ENCODE measurements at places on chromosomes 5 and 9.

DNA sequence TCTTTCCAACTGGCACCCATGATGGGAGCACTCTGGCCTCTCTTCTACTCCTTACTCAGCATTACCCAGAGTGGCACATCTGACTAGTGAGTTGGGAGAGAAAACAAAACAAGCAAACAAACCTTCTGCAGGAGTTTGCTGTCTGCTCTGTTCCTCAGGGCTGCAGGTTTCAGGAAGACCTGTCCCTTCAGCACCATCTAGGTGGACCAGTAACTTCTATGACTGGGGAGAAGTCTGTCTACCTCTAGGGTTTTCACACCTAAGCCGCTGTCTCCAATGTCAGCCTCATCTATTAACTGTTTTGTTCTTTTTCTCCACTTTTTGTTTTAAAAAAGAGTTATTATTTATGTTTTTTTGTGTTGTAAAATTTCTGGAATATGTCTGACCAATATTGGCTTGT lies 58.7 kb downstream of the RAB3C start:
- DNase-seq: no peak

DNA sequence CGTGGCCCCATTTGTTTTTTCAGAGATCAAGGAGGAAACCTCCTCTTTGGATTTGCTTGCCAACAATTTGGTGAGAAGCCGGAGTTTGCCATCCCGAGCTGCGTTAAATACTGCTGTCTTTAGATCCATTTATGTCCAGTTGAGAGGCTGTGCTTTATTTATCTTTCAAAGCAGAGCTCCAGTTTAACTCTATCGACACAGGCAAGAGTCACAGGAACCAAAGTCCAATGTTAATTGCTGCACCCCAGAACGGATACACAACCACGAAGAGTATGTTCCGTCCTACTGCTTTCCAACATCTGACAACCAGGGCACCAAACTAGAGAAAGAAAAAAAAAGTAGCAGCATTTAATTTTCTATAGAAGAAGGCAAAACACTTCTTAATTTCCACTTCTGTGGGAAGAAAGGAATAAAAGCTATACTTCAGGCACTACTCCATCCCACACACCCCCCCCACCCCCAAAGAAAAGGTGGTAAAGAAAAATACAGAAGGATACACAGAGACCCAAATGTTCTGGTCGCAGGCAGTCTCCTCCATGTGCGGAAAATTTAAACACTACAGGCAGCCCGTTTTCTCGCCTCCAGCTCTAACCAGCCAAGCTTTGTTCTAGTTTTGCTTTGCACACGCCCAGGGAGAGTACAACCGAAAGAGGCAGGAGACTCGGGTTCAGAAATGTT lies 1.1 kb downstream of the FEM1C start:
- no peak for DNase-seq

- DNase-seq: no peak
Observed at GRCh38 chr9:116978155-116978554, 291.1 kb downstream of the TRIM32 start.

GRCh38 chr5:21152611-21153010 lies 1164.6 kb upstream of the CDH18 start:
- no peak for DNase-seq

- no peak for DNase-seq
Observed at GRCh38 chr9:116389541-116390302, 236.1 kb downstream of the PAPPA start.

DNA sequence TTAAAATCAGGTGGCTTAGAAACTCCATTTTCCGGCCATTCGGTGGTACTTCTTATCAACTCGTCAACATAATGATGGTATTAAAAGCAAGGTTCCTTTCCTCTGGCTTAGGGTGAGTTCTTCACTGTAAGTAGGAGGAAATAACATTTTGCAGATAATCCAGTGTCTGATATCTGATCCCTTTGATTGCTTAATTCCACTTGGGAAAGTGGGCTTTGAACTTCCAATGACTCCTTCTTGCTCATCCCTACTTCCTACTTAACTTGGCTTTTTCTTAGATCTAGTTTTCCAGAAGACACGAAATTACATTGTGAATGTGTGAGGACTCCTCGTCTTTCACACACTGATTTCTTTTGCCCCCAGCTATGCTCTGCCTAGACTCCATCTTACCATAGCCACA lies 31.5 kb downstream of the DDX31 start:
- DNase-seq: no peak

GRCh38 chr5:43590700-43591099 lies 12.3 kb upstream of the NNT start:
- DNase-seq: no peak

- DNase-seq: no peak
Observed at GRCh38 chr5:55480781-55481180, 54.0 kb downstream of the PLPP1 start.

DNA sequence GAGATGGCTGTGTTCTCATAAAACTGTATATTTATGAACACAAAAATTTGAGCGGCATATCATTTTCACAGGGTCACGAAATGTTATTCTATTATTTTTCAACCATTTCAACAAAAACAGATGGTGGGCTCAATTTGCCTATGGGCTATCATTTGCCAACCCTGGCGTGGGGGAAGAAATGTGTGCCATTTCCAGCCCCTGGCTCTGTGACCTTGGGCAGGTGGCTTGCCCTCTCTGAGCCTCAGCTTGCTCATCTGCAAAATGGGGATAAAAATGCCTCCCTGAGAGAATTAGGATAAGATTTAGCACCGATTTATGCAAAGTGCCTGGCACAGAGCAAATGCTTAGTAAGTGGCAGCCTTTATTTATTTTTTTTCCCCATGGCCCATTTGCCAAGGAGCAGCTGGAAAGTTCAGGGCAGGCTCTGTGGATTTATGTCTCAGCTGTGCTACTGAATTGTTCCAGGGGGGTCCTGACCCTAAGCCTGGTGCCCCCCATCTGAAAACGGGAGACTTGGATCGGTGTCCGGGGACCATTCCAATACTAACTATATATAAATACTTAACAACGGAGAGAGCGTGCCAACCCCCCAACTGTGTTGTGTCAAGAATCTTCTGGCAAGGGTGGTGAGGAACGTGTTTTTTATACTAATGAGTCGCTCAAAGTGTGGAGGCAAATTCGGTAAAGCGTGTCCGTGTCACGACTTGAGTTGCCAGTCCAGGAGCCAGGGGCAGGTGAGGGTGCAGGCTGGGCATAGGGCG lies 34.5 kb downstream of the HRH2 start:
- DNase-seq: no peak

DNA sequence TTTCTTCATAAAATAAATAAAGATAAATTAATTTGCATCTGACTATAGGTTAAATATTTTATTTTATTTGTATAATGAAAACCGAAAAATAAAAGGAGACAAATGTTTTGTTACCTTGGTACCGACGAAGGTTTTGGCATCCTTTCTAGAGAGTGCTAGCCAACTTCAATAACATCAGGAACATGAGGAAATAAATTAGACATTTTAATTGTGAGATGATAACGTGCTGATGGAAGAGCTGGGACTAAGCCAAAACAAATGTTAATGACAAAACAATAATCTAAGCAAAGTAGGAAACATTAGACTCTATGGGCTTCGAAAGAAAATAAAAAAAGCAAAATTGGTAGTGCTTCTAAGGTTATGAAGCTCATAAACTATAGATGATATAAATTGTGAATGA lies 201.0 kb downstream of the IRX2 start:
- no peak for DNase-seq

DNA sequence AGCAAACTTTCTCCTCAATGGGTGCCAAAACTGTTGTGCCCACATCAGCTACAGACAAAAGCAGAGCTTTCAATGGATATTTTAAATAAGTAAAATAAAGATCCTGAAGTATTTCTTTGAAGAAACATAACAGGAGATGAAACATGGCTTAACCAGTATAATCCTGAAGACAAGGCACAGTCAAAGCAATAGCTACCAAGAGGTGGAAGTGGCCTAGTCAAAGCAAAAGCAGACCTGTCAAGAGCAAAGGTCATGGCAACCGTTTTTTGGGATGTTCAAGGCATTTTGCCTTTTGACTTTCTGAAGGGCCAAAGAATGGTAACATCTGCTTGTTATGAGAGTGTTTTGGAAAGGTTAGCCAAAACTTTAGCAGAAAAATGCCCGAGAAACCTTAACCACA lies 77.9 kb downstream of the ANXA1 start:
- DNase-seq: no peak

DNA sequence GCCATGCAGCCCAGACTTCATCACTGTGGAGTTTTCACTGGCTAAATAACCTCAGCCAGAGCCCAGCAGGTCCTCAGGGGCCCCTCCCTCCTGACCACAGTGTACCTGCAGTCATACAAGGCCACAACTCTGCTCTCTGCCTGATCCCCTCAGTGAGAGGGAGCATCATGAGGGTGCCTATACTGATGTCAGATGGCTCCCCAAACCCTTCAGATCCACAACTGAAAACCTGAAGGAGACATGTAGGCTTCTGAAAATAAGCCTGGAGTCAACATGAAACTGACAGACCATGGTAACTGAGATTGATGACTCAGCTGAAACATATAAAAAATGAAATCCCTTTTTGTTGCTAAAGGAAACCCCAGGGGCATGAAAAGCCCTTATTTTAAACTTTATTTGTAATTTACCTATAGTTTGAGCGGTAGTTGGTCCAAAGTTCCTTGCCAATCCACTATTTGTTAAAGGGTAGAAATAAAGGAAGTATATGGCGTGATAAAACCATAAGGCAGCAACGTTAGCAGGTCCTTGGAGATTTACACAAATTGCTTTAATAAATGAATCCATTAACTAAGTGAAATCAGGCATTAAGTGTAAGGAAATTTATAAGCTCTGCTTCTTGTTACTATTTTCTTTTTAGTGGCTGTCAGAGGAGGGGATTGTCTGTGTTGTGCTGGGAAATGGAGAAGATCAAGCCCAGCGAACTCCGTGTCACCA lies 68.3 kb downstream of the FGF1 start:
- DNase-seq: no peak

- no peak for DNase-seq
Observed at GRCh38 chr9:15693701-15694100, 140.9 kb downstream of the CCDC171 start.

DNA sequence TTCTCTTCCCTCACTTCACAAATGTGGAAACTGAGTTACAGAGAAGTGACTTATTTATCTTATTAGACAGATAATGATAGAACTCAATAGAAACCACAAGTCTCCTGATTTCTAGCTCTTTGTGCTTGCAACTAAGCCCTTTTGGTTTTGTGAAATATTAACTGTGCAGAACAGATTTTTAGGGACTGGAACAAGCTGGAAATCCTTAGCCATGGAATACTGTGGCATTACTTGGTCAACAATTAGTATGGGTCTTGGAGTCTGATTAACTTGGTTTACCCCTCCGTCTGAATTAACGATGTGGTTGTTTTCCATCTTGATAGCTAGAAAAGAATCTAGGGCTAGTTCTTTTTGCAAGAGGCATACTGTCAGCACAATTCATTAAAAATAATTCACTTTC lies 584 bp upstream of the KLF9 start:
- DNase-seq: no peak

- DNase-seq: no peak
Observed at GRCh38 chr9:21779397-21779796, 23.0 kb upstream of the MTAP start.

DNA sequence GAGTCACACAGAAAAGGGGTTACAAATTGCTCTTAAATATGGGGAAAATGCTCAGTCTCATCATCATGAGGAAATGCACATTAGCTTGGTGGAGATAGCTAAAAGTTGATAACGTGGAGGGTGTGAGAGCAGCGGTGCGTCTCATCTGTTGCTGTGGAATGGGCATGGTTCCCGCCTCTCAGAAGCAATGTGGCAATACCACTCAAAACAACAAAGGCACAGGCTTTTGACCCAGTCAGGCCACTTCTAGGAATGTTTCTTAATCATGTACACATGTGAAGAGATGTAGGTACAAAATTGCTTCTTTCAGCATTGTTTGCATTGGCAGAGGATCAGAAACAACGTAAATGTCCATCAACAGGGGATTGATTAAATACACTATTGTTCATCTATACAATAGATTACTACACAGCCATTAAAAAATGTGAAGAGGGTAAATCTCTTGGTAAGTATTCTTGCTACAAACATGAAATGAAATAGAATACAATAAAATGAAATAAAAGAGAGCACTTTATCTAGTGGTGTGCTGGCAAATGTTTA lies 212.6 kb upstream of the MSX2 start:
- no peak for DNase-seq

DNA sequence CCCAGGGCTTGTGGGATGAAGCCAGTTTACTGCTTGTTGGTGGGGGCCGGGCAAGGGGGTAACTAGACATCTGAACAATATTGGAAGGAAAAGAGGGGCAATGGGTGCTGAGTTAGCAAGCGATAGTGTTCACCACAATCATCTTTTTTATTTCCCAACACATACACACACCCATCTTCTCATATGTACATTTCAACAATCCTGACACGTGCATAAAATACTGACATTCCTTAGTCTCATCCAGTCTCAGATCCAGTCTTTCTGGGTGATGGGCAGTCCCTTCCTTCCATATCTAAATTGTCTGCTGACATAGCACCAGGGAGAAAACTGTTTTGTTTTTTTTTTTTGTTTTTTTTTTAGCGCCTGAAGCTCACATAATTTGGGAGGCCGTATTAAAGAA lies 333.6 kb upstream of the TRPC7 start:
- no peak for DNase-seq

GRCh38 chr5:31496891-31497290 lies 35.0 kb downstream of the DROSHA start:
- DNase-seq: no peak

- no peak for DNase-seq
Observed at GRCh38 chr9:110257097-110257841, 962 bp upstream of the TXN start.

GRCh38 chr5:39570403-39571027 lies 145.7 kb upstream of the DAB2 start:
- DNase-seq: no peak

GRCh38 chr5:96079075-96079474 lies 117.4 kb upstream of the ELL2 start:
- no peak for DNase-seq

GRCh38 chr9:136862849-136863622 lies 3.1 kb downstream of the EDF1 start:
- DNase-seq: peak; percentile 17

DNA sequence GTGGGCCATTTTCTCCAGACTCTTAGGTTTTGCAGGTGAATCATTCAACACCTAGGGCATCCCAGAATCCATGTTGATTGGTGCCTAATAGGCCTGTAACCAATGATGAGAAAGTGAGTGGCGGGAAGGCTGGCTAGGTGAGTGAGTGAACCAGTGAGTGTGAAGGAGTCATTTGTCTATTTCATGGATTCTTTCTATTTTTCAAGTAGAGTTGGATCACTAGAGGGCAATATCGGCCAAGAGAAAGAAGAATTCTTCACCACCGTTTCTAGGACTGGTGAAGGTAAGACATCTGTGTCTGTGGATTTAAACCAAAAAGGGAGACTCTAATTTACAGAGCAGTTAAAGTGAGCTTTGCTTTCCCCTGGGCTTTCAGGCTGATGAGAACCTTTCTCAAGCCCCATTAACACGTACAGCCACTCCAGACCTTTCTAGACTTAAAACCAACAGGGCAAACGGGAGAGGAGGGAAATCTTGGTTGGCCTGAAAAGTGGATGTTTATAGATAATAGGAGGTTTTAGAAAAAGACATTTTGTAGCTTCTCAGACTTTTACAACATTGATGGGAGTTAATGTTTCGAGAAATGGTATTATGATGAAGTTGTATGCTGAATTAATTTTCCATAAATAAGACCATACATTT lies 114.3 kb upstream of the IL12B start:
- DNase-seq: no peak

GRCh38 chr9:134629586-134630392 lies 11.8 kb upstream of the COL5A1 start:
- DNase-seq: no peak

- no peak for DNase-seq
Observed at GRCh38 chr9:124553738-124554137, 46.5 kb upstream of the NR5A1 start.

- DNase-seq: no peak
Observed at GRCh38 chr9:79003514-79003913, 568.3 kb upstream of the TLE4 start.

Measured in mesothelial cell of epicardium (in vitro differentiated cells).